Esophagus squamous epithelium (tissue), 5 donors: ENCODE measurements at places on chromosomes 11 and 22.

GRCh38 chr22:19849835-19850762, 4.6 kb downstream of the GNB1L start:
- no peak for DNase-seq

DNA sequence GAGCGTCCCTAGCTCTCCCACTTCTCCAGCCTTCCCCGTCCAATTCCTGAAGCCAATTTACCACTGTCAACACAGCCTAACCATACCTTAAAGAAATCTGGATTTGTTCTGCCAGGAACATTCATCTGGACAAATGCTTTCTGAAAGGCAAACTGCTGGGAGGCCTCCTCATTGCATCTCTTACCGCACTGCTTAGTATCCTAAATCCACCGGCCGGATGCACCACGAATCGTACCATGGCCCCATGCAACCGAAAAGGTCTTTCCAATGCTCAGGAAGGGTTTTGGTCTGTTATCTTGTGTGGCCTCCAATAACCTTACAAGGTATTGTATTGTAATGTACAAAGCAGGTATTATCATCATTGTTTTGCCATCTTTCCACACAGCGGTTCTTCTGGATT, 57.6 kb downstream of the MYH9 start:
- DNase-seq = no peak

DNA sequence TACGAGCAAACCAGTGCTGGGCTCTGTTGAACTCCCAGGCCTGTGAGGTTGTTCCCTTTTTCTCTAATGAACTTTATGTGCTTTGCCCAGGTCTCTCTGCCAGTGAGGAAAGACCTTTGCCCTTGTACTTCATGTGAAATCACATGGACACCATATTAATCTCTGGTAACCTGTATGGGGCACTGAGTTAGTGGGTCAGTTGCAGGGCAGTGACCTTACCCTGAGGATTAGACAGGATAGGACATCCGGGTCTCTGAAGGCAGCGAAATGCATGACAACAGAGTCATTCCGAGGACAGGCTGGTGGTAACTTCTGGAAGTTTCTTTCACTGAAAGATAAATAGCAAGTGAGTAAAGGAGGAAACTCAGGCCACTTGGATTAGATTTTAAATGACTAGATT, 93.7 kb downstream of the ZBTB16 start:
- no peak for DNase-seq

DNA sequence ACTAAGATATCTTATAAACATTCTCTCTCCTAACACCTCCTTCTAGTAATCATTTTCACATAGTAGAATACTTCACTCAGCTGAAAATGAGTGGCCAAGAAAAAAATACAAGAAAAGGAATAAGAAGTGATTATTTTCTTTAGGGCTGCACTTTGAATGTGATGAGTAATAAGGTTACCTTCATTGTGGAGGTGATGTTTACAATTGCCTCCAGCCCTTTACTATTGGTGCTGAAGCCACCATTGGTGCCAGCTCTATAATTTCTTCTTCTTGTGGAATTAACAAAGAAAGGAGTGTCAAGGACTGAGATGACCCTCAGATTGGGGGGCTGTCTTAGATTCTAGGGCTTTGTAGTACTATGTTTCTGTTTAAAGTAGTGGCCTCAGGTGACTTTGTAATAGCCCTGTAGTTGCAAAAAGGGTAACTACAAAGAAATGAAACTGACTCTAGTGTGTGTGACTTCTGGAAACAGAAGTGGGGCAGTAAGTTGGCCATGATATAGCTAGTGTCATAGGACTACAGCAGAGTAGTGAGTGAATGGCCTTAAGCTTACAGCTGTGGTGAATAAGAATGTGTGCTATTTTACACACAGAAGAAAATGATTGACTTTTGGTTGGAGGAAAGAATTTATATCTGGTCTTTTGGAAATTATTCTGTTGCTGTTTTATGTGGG, 287.2 kb downstream of the TMEM135 start:
- no peak for DNase-seq

DNA sequence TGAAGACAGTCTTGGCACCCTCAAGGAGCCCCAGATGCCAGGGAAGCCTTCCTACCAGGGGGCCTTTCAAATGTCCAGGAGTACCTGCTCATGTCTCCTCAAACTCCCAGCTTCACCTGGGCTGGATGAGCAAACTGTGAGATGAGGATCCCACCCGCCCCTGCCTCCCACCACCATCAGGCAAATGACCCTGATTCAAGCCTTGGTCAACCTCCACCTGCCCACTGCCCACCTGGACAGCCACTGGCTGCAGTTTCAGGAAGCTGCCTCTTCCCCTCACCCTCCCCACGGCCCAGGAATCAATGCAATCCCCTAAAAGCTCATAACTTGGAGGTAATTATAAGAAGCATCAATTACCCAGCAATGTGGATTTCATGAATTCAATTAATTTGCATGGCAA, 122.7 kb downstream of the BUD13 start:
- DNase-seq = no peak
